ENCODE measurements at places on chromosomes 2 and 18. TPM values are rescaled to one million over a fixed set of nuclear protein-coding genes. Genes with fewer than 3 reads are reported as not detected.

MLPH gene
- 0.65 TPM for total RNA-seq

SERPINB10 gene
- not detected for total RNA-seq

E2F6 gene
- total RNA-seq = 9.9 TPM

COLEC11 gene
- not detected for total RNA-seq

POTEI gene
- not detected for total RNA-seq

PSMA8 gene
- not detected for total RNA-seq

CD8B2 gene
- total RNA-seq = 0.13 TPM

STPG4 gene
- 0.52 TPM for total RNA-seq

CABYR gene
- 4.8 TPM for total RNA-seq

ALPI gene
- total RNA-seq = not detected

OR6B2 gene
- total RNA-seq = not detected

GDF7 gene
- total RNA-seq = 0.91 TPM

DUSP19 gene
- 3.5 TPM for total RNA-seq

SKOR2 gene
- not detected for total RNA-seq

ARHGAP25 gene
- total RNA-seq = 0.43 TPM

TLX2 gene
- total RNA-seq = 0.11 TPM

PLA2R1 gene
- total RNA-seq = 30.1 TPM

SRD5A2 gene
- not detected for total RNA-seq

TIGD1 gene
- total RNA-seq = 5.7 TPM

ANKRD23 gene
- total RNA-seq = 3.0 TPM

CDKL4 gene
- total RNA-seq = 3.7 TPM

OSR1 gene
- total RNA-seq = 50.9 TPM

CASP8 gene
- total RNA-seq = 29.2 TPM

IRS1 gene
- total RNA-seq = 31.0 TPM

BMP10 gene
- not detected for total RNA-seq

CD8B gene
- not detected for total RNA-seq

PRSS56 gene
- not detected for total RNA-seq

BOD1L2 gene
- total RNA-seq = not detected

CCDC141 gene
- 0.11 TPM for total RNA-seq

FIGN gene
- total RNA-seq = 2.2 TPM

INO80B gene
- total RNA-seq = 12.2 TPM

ERBB4 gene
- total RNA-seq = 0.22 TPM

IL1B gene
- not detected for total RNA-seq
